ENCODE measurements at places on chromosomes 3 and 15.

DNA sequence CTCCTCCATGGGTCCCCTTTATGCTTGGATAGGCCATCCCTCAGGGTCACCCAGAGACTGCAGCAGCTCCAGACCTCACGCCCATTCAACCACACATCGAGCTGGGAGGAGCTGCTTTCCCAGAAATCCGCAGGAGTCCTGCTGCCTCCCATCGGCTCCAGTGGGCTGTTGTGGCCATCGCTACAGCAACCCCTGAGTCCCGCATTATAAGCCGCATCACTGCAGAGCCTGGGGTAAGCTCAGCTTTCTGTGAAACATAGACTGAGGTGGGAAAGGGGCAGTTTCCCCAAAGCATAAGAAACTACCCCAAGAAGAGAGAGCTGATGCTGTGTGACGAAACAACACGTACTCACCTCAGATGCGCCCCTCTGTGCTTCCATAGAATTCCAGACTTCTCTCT lies 35.7 kb downstream of the MRPL46 start:
- no peak for DNase-seq

GRCh38 chr3:15074500-15074899 lies 9.4 kb upstream of the MRPS25 start:
- no peak for DNase-seq

DNA sequence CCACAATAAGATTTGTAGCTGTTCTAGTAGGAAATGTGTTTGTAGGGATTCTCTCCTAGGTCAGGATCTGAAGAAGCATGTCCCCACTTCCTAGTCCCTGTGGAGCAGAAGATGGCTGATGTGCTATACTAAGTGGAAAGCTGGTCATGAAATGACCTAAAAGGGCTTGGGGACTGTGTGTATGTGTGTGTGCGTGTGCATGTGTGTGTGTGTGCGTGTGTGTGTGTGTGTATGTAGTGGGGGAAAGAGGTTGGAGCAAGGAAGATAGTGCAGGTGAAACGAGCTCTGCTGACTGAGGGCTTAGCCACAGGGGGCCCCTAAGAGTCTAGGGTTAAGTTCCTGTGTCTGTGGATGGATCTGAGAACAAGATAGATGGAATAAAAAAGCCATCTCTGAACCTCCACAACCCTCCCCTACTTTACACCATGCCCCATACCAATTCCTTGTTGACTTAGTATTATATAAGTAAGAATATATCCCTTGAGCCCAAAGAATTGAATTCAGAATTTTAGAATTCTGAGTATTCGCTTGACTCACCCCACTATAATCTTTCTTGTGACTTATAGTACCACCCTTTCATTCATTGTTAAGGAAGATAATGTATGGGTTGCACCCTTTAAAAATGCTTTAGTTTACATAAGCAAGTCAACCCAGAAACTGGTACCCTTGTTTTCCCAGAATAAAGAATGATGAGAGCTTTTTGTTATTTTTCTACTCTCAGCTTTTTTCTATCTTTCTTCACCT lies 96.1 kb downstream of the RPL22L1 start:
- no peak for DNase-seq

- no peak for DNase-seq
Measured at GRCh38 chr3:79874646-79875045, 106.8 kb upstream of the ROBO1 start.

- DNase-seq = no peak
Measured at GRCh38 chr3:159771865-159772611, 216.6 kb upstream of the IL12A start.

- DNase-seq = no peak
Measured at GRCh38 chr3:17551895-17552294, 190.5 kb downstream of the TBC1D5 start.

GRCh38 chr3:120357807-120358206 lies 8.7 kb upstream of the LRRC58 start:
- DNase-seq = no peak

DNA sequence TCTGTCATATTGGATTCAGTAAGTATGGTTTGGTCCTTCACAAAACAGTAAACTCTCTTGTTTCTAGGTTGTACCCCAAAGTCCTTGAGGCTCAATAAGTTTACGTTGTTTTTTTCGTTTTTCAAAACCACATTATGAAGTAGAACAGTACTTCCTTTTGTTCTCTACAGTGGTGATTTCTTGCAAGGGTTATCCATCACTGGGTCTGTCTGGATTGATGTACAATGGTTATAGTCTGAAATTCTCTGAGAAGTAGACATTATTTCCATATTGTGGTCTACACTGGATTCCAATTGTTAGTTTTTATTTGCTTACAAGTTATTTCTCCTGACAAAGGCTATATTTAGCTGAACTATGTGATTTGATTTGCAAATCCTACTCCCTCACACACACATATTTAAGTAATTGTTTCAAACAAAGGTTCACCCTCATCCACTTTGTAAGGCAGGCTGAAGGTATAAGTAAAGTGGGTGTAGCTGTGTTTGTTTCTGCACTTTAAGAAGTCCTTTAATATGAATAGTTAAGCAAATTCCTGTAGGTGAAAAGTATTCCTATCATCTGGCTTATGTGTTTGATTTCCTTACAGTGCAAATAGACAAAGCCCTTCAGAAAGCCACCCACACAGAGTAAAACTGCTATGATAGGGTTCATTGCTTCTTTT lies 64.2 kb upstream of the MME start:
- DNase-seq = no peak

- peak; percentile 76 for DNase-seq
Measured at GRCh38 chr3:55416331-55416821, 70.7 kb downstream of the WNT5A start.

DNA sequence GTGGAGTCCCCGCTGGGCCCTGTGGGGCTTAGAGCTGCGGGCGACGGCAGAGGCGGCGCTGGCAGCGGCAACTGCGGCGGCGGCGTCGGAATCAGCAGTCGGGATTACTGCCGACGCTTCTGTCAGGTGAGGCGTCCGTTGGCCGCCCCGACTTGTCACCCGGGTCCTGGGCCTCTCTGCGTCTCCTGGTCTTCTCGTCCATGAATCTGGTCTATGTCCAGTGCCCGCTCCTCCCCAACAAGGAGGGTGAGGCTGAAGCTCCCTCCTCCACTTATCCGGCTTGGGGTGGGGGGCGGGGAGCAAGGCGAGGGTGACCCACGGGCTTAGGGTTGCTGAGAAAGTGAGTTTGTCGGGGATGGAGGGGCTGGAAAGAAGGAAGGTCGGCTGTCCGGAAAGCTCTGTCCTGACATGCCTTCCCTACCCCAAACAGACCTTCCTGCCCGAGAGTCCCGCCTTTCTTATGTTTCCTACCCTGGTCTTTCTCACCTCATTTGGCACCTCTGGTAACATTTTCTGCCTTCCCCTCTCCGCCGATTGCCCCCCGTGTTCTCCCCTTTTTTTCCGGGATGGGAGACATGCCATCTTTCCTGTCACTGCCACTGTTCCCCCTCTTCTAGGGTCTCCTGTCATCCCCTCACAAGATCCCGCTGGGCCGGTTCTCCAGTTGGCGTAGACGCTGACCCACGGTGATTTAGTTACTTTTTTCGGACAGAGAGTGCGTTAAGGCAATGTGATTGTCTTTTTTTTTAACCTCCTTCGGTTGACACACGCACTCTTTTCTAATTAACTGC lies 520 bp downstream of the ZNF654 start:
- peak; percentile 11 for DNase-seq

- no peak for DNase-seq
Measured at GRCh38 chr15:64197425-64197824, 34.6 kb upstream of the PPIB start.

- DNase-seq = no peak
Measured at GRCh38 chr3:139235192-139235591, 108.6 kb upstream of the MRPS22 start.

DNA sequence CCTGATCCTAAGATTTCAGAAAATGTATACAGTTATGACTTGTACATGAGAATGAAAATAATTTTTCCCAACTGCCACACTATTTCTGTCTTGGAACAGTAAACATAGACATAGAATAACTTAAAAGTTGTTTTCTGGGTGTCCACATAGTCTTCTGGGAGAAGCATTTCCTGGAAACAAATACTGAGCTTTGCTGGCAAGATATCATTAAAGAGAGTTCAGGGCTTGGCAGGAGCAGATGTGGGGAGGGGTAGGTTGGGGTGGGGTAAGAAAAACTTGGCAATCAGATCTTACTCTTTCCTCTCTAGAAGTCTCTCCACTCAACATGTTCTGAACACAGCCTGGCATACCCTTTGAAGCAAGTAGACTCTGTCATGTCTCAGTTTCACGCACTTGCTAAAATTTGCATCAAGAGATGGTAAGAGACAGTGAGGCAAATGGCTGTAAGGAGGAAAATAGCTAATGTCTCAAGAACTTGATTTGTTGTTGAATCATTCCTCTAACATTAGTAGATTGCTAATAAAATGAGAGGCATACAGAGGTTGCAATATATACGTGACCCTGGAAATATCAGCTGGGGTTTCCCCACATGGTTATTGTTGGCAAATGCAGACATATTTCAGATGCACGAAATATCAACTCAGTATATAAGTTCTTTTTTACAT lies 27.3 kb upstream of the ABI3BP start:
- no peak for DNase-seq

GRCh38 chr15:78006567-78007205 lies 70.8 kb downstream of the TBC1D2B start:
- DNase-seq = no peak

DNA sequence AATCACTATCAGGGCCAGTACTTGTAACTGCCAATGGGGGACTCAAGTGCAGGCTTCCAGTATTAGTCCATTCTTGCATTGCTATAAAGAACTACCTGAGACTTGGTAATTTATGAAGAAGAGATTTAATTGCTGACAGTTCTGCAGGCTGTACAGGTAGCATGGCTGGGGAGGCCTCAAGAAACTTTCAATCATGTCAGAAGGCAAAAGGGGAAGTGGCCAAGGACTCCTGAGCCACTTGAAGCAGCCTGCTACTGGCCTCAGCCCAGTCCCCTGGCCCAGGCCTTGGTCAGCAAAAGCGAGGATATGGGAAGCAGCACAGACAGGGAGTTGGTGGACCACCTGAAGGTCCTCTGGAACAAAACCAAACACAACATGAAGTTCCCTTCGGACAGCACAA lies 29.2 kb upstream of the OR5K1 start:
- no peak for DNase-seq

Data from HTR-8/SVneo (cell line).